ENCODE measurements at places on chromosomes 13 and 19.

DNA sequence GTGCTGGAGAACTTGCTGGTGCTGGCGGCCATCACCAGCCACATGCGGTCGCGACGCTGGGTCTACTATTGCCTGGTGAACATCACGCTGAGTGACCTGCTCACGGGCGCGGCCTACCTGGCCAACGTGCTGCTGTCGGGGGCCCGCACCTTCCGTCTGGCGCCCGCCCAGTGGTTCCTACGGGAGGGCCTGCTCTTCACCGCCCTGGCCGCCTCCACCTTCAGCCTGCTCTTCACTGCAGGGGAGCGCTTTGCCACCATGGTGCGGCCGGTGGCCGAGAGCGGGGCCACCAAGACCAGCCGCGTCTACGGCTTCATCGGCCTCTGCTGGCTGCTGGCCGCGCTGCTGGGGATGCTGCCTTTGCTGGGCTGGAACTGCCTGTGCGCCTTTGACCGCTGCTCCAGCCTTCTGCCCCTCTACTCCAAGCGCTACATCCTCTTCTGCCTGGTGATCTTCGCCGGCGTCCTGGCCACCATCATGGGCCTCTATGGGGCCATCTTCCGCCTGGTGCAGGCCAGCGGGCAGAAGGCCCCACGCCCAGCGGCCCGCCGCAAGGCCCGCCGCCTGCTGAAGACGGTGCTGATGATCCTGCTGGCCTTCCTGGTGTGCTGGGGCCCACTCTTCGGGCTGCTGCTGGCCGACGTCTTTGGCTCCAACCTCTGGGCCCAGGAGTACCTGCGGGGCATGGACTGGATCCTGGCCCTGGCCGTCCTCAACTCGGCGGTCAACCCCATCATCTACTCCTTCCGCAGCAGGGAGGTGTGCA is 587 bp downstream of the S1PR4 start:
- DNase-seq, result peak; percentile 36

DNA sequence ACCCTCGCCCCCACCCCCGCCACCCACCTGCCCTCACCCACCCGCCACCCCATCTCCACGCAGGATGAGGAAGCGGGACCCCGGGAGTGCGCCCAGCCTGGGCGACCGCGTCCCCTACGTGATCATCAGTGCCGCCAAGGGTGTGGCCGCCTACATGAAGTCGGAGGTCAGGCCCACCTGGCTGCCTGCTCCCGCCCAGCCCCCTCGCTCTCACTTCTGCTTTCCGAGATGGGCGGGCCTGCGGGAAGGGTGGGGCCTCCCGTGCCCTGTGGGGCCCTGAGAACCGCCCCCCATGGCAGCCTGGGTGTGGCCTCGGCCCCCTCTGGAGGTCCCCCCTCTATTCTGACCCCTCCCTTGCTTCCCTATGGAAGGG is 3.1 kb upstream of the SPIB start:
- no peak for DNase-seq

- DNase-seq, result no peak
Measured at GRCh38 chr13:65631078-65631477, 1599.1 kb downstream of the PCDH9 start.

GRCh38 chr19:42282819-42283187 is 13.8 kb downstream of the CIC start:
- DNase-seq, result no peak

GRCh38 chr13:73417012-73417615 is 358.3 kb downstream of the KLF5 start:
- DNase-seq, result no peak

- DNase-seq, result peak; percentile 72
Measured at GRCh38 chr19:1811942-1812425, at the start of gene ATP8B3. Gene ATP8B3, minus strand, starts transcription at chr19:1812276. Its CDS starts 540 bp downstream, at chr19:1811736.
